Posterior vena cava (tissue), 2 donors: ENCODE measurements at places on chromosomes 4 and X. TPM values are rescaled to one million over a fixed set of nuclear protein-coding genes. Genes with fewer than 3 reads are reported as not detected.

- DNase-seq: no peak
Measured at GRCh38 chr4:17753646-17754045, 27.8 kb downstream of the FAM184B start.

Gene FHIP1A
- total RNA-seq: 0.88 TPM

DNA sequence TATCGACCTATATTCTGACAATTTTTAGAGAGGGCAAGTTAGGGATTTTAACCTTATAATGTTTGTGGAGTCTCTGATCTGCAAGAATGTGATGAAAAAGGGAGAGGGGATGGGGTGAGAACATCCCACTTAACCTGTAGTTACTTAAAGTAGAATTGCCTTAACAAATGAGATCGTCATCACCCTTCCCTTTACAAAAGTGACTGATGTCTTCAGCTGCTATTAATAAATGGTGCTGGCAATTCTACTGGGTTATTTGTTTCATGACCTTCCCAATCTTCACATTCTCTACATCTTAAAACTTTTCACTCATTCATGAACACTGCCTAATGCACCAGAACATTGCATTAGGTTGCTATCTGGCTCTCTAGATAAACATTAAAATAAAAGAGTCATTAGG, 873.4 kb upstream of the LCORL start:
- DNase-seq: no peak

DNA sequence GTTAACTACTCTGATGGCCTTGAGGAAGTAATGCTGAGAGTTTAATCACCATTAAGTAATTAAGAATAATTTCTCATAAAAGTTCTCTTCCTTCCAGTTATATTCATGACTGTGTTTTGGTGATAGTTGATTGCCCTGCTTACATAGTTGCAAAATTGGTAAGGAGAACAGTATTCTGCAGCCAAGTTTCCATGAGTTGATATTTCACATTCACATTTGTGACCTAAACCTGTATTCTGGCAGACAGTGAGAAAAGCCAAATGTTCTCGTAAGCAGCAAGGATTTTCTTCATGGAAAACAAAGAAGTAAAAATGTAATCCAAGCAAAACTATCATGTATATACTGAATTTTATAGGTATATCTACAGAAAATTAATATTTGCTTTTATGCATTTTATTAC, 187.8 kb upstream of the NUDT6 start:
- DNase-seq: no peak

GRCh38 chr4:29708473-29708872, 1011.7 kb upstream of the PCDH7 start:
- no peak for DNase-seq

GRCh38 chr4:123042095-123042494, 119.7 kb upstream of the NUDT6 start:
- no peak for DNase-seq

DNA sequence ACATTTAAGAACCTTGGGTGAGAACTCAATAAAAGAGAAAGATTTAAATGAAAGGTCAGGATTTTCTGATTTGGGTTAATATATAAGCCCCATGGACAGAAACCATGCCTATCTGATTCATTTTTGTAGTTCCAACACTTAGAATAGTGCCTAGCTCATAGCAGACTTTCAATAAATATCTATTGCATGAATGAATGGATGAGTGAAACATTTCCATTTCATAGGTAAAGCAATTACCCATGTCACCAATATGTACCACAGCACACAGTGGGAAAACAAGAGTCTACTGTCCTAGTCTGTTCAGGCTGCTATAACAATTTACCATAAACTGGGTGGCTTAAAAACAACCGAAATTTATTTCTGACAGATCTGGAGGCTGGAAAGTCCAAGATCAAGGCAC, 63.9 kb upstream of the PTPN13 start:
- no peak for DNase-seq
